Sciatic nerve (tissue), 2 donors: ENCODE measurements at places on chromosomes 5 and 9.

DNA sequence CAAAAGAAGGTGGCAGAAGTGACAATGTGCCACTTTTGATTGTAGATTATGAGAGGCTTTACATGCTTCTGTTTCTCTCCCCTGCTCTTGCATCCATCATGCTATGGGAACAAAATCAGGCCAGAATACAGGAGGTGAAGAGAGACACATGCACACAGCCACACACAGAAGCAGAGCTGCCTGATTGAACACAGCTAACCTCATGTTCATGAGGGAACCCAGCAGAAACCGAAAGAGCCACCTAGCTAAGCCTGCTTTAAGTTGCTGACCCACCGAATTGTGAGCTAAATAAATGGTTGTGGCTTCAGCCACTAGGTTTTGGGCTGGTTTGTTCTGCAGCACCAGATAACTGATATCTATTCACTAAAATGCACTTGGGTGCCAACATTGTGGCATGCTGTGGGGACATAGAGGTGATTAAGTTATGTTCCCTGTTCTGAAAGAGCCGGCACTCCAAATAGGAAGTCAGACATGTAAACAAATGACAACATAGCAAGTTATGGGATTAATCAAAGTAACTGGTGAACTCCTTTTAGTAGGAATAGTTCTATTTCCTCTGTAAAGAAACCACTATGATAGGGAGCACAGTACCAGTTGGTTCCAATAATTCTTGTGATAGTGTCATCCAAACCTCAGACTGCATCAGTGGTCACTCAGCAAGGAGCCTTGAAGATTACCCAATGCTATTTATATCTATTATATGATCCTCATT is 93.6 kb upstream of the TNC start:
- DNase-seq = no peak

DNA sequence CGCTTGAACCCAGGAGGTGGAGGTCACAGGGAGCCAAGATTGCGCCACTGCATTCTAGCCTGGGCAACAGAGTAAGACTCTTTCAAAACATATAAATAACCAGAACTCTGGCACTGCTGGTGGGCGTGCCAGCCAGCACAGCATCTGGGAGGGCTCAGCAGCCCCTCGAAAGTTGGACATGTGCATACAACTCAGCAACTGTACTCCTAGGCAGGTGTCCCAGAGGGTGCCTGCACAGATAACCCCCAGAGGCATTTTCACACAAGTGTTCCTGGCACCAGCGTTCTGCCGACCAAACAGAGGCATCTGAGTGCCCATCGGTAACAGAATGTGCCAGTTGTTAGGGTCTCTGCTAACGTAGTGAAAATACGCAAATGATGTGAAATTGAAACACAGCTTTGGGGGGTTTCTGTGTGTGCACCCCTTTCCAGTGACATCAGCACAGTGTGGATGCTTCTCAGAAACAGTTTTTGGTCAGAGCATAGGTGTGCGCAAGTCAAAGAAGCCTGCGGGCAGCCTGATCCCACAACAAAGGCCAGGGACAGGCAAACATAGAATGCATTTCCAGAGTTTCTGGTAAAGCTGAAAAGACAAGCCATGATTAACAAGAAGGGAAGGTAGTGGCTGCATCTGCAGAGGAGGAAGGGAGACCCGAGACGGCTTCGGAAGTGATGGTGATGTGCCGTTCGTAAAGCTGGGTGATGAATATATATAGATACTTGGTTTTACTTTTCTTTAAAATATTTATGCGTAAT is 190.2 kb downstream of the CACNA1B start:
- peak; percentile 30 for DNase-seq

- no peak for DNase-seq
These were observed 246.6 kb downstream of the HSPA4 start for GRCh38 chr5:133298447-133298846.

GRCh38 chr9:18442629-18443491 is 31.1 kb upstream of the ADAMTSL1 start:
- DNase-seq = peak; percentile 83

DNA sequence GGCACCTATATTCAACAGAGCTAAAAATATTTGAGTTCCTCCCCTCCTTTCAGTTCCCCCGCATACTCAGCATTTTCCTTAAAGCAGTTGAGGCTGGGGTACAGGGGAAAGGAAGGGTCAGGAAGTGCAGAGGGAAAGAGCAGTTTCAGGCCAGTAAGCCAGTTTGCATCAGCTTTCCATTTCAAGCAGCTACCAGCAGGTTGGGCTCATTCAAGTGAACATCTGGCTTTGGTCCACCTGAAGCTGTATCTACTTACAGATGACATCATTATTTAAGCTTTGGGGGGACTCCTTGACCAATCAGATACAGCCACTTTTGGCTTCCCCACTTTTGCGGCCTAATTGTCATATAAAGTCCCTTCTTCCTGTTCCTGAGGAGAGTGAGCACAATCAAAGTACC is 8.2 kb upstream of the ACO1 start:
- no peak for DNase-seq

DNA sequence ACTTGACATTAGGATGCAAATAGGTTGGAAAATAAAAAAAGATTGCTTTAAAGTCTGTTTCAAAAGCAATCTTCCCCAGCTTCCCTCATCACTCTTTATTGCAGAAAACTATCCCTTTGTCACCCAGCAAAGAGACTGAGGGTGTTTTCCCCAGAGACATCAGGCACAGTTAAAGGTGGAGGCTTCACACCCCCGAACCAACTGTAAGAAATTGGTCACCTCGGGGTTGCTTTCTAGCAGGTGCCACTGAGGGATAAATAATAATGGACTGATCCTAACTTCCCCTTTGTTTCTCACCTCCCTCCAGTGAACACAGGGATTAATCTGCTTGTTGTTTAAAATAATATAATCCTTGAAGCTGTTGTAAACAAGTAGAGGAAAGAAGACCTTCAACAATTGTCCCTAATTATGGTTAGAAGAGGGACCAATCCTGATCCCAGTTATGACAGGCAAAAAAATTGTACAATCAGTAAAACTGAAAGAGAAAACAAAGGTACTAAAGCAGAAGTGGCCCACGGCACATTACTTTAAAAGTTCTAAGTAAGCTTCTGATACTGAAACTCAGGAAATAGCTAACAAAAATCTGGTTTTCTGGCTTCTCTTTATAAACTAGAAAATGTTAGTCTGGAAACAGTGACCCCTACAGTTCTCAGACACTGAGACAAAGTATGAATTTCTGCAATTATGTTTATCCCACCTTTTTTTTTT is 6.6 kb upstream of the PCSK1 start:
- DNase-seq = no peak

GRCh38 chr9:127087411-127087810 is 35.0 kb downstream of the ANGPTL2 start:
- DNase-seq = no peak

DNA sequence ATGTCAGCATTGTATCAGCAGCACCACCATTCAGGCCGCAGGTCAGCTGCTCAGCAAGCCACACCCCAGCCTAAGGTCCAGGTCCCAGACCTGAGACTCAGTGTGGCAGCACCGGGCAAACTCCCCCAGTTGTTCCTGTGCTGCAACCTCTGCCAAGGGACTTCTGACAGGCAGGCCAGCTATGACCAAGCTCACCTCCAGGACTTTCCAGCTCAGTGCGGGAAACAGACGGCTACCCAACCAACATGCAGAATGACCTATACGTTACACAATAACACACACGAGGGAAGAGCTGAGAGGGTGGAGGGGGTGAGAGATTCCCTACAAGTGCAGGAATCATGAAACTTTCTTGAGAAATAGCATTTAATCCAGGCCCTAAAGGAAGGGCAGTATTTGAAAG is 143.7 kb downstream of the FSTL4 start:
- no peak for DNase-seq

DNA sequence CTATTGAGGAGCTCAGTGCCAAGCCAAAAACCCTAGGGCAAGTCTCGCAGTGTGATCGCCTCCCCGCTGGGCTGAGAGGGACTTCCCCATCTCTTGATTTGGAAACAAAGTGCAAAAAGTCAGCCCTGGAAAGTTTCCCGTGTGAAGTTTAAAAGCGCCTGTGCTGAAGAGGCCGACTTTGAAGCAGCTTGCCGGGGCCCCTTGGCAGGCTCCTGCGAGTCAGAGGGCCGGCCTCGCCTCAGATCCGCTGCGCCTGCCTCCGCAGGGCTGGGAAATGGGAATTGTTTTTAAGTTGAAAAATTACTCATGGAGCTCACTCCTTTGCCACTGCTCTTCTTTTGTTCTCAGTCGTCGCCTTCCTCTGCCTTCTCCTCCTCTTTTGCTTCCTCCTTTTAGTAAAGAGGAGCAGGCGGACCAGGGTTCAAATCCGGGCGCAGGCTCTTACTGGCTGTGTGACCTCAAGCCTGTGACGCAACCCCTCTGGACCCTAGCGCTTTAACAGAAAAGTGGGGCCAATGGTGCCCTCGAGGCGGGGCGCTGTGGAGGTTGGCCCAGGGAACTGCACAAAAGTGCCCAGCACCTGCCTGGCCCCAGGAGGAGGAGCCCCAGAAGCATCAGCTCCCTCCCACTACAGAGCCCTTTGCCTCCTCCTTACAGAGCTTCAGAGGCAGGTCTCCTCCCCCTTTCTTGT is 14.7 kb upstream of the LHX2 start:
- no peak for DNase-seq

- DNase-seq = no peak
These were observed 208.6 kb downstream of the GRIA1 start for GRCh38 chr5:153699035-153699434.

- no peak for DNase-seq
These were observed 2.8 kb upstream of the DNAJA1 start for GRCh38 chr9:33022303-33022702.
